ENCODE measurements at places on chromosomes 2 and 18.

DNA sequence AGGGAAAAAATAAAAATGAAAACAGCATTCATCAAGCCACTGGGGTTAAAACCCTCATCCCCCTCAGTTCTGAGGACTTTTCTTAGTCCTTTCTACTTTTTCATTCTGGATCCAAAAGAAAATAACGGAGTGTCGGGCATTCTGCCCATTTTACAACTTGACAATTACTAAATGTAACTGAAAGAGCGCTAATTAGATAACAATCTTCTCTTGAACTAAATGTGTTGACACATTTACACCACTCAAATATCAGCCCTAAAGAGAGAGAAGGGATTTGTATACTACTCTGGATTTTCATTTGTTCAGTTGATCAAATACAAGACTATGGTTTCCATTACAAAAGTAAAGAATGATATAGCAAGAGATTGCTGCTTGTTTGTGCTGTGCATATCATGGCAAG lies 27.5 kb downstream of the ABCA12 start:
- DNase-seq: no peak
- no peaks in the 10 kb centered on the region for H3K36me3 ChIP-seq
- no peaks in the 10 kb centered on the region for H3K27me3 ChIP-seq
- H3K27ac ChIP-seq: no peak overlapping the region

DNA sequence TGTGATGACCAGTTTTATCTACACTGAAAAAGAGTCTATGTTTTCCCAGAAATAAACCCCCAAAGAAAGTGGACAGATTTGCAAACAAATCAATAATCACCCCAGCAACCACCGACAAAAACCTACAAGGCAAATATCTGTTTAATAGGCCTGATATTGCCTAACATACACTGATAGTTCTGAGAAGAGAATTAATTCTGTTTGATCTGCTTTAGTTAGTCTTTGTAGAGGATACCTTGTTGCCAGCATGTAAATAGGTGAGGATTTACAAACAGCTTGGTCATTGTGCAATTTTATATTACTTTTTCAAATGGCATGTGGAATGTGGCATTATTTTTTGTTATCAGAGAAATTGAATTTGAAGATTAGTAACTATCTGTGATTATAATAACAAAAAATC lies 86.5 kb downstream of the DCC start:
- DNase-seq: no peak
- H3K27me3 ChIP-seq: no peaks in the 10 kb centered on the region
- no peaks in the 10 kb centered on the region for H3K36me3 ChIP-seq

GRCh38 chr2:41694536-41695049 lies 353.2 kb upstream of the PKDCC start:
- no peaks in the 10 kb centered on the region for H3K36me3 ChIP-seq
- H3K4me1 ChIP-seq: no peaks in the 10 kb centered on the region
- no peak for DNase-seq
- no peaks in the 10 kb centered on the region for H3K27me3 ChIP-seq
- H3K27ac ChIP-seq: no peak overlapping the region
- no peak overlapping the region for H3K4me3 ChIP-seq

DNA sequence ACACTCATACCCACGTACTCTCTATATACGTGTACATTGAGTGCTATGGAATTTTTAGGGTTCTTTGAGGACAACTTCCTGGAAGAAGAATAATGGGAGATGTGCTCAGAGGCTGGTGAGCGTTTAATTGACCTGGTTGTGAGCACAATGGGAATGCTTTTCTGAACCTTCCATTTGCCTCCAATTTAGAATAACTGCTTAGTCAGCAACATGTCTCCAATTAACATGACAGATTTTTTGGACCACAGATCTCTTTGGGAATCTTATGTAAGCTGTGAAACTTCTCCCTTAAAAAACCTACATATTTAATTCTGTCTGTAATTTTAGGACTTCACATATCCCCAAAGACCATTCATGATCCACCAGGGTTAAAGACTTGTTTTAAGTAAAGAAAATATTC lies 166.7 kb upstream of the TNP1 start:
- no peaks in the 10 kb centered on the region for H3K27me3 ChIP-seq
- no peak for DNase-seq
- no peaks in the 10 kb centered on the region for H3K36me3 ChIP-seq

DNA sequence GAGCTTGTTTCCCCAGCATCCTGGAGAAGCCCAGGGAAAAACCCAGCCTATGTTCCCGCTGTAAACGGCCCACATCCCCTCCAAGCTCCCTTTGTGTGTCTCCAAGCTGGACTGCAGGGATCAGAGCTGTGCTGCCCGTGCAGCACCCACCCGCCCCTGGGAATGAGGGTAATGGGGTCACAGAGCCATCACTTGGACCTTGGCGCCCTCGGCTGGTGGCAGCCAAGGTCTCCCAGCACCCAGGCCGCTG lies 670 bp upstream of the INPP5D start:
- H3K4me1 ChIP-seq: no peaks in the 10 kb centered on the region
- H3K27ac ChIP-seq: no peak overlapping the region
- no peaks in the 10 kb centered on the region for H3K27me3 ChIP-seq
- no peak overlapping the region for H3K4me3 ChIP-seq

GRCh38 chr2:217951091-217951490 lies 51.7 kb downstream of the TNS1 start:
- no peak overlapping the region for H3K27ac ChIP-seq
- H3K27me3 ChIP-seq: no peaks in the 10 kb centered on the region
- H3K36me3 ChIP-seq: no peaks in the 10 kb centered on the region
- DNase-seq: no peak
- H3K4me3 ChIP-seq: no peak overlapping the region

GRCh38 chr18:9153256-9153655 lies 16.7 kb downstream of the ANKRD12 start:
- no peaks in the 10 kb centered on the region for H3K27me3 ChIP-seq
- no peaks in the 10 kb centered on the region for H3K36me3 ChIP-seq
- no peak overlapping the region for H3K4me3 ChIP-seq
- no peak for DNase-seq
- H3K4me1 ChIP-seq: no peaks in the 10 kb centered on the region
- no peak overlapping the region for H3K27ac ChIP-seq

- no peaks in the 10 kb centered on the region for H3K27me3 ChIP-seq
- H3K4me1 ChIP-seq: peaks cover 6% of the 10 kb centered on the region
- DNase-seq: no peak
- H3K36me3 ChIP-seq: no peaks in the 10 kb centered on the region
Measured at GRCh38 chr2:161972866-161973265, 101.1 kb downstream of the DPP4 start.

DNA sequence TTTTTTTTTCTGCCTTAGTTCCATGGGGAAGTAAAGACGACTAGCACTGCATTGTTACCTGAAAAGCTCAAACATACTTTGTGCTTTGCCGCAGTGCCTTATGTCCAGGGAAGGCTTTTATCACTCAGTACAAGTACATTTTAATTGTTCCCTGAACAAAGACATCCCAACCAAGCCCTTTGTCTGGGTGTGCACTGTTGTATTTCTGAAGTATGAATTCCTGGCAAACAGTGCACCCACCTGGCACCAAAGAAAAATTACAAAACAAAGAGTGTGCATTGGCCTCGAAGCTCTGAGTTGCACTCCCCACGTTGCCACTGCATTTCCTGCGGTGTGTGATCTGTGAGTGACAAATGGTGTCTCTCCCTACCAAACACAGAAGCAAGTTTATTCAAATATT lies 858.5 kb upstream of the PIK3C3 start:
- H3K4me1 ChIP-seq: no peaks in the 10 kb centered on the region
- H3K4me3 ChIP-seq: no peak overlapping the region
- H3K27ac ChIP-seq: no peak overlapping the region
- H3K36me3 ChIP-seq: no peaks in the 10 kb centered on the region
- no peak for DNase-seq

DNA sequence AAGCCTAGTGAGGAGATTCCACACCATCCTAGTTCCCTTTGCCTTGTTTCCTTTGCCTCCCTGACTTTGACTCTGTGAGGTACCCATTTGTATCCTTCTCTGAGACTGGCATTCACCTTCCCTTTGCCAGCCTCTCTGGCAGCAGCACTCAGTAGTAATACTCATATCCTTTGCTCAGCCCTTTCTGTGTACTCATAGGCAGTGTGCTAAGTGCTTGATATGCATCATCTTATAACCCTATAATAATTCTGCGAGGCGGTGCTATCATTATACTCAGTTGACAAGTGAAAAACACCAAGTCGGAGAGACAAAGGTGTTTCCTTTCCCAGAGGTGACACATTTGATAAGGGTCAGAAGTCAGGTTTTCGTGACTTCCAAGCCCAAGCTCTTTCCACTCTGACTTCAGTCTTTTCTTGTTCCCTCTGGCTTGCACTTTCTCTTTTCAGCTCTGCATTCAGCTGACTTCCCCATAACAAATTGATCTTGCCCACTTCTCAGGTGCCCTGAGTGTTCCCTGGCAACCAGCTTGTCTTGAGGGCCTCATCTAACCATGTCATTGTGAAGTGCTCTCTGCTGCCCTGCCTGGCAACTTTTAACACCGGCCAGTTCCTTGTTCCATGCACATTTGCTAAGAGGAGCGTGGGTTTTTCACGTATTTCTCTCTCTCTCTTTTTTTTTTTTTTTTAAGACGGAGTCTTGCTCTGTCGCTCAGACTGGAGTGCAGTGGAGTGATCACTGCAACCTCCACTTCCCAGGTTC lies 94.5 kb upstream of the UPP2 start:
- no peaks in the 10 kb centered on the region for H3K36me3 ChIP-seq
- H3K4me1 ChIP-seq: peaks cover 14% of the 10 kb centered on the region
- peak; percentile 51 for DNase-seq
- no peak overlapping the region for H3K27ac ChIP-seq

- H3K4me1 ChIP-seq: no peaks in the 10 kb centered on the region
- H3K27me3 ChIP-seq: no peaks in the 10 kb centered on the region
- no peaks in the 10 kb centered on the region for H3K36me3 ChIP-seq
Measured at GRCh38 chr2:120231974-120232635, 8.9 kb upstream of the TMEM185B start.

GRCh38 chr18:77022556-77022955 lies 110.0 kb downstream of the MBP start:
- no peaks in the 10 kb centered on the region for H3K4me1 ChIP-seq
- no peak for DNase-seq
- H3K4me3 ChIP-seq: no peak overlapping the region
- no peaks in the 10 kb centered on the region for H3K27me3 ChIP-seq

DNA sequence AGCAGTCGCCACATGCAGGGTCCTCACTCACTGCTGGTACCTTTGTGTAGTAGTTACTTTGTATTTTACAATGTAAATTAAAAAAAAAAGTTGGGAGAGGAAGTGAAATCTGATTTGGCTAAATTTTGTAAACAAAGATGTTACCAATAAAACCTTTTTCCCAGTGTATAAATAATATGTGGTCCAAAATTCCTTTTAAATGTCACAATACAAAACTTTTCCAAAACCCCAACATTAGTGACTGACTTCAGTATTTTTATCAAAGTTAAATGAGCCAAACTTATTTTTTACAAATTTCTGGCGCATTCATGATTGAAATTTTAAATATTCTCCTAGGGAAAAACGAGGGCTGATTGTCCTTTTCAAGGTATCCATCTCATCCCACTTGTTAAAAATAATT lies 239.9 kb downstream of the AGAP1 start:
- no peaks in the 10 kb centered on the region for H3K27me3 ChIP-seq
- no peak overlapping the region for H3K4me3 ChIP-seq
- DNase-seq: no peak
- no peak overlapping the region for H3K27ac ChIP-seq
- no peaks in the 10 kb centered on the region for H3K36me3 ChIP-seq
- peaks cover 34% of the 10 kb centered on the region for H3K4me1 ChIP-seq

DNA sequence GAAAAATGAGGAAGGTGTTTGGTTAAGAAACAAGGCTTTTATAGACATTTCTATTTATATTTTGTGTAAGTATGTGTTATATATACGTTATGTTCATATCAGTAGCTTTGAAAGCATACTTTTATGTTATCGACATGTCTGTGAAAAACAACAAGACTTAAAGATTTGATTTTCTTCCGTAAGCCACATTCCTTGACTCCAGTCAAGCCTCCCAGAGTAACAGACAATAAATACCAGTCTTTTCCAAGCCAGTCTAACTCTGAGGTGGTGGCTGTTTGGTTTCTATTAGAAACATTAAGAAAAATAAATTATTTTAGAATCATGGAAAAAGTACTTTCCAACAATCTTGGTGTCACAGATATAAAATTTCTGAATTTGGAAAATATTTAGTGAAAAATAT lies 16.3 kb upstream of the ITGAV start:
- no peak overlapping the region for H3K27ac ChIP-seq
- H3K36me3 ChIP-seq: no peaks in the 10 kb centered on the region
- DNase-seq: no peak
- no peak overlapping the region for H3K4me3 ChIP-seq
- H3K4me1 ChIP-seq: peaks cover 16% of the 10 kb centered on the region

DNA sequence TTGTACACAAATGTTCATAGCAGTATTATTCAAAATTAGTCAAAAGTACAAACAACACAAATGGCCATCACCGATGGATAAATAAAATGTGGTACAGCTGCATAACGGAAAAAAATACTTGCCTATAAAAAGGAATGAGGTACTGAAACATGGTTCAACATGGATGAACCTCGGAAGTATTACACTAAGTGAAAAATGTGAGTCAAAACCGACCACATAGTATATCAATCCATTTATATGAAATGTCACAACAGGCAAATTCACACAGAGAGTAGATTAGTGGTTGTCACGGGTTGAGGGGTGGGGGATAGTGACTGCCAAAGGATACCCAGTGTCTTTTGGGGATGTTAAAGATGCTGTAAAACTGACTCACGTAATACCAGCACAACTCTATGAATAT lies 3.5 kb downstream of the SS18 start:
- H3K4me3 ChIP-seq: no peak overlapping the region
- H3K27ac ChIP-seq: no peak overlapping the region
- H3K4me1 ChIP-seq: peaks cover 9% of the 10 kb centered on the region
- DNase-seq: no peak
- H3K27me3 ChIP-seq: no peaks in the 10 kb centered on the region

GRCh38 chr2:10521356-10522169 lies 73.4 kb upstream of the ODC1 start:
- H3K27ac ChIP-seq: no peak overlapping the region
- peaks cover 4% of the 10 kb centered on the region for H3K4me1 ChIP-seq
- no peaks in the 10 kb centered on the region for H3K27me3 ChIP-seq
- peak; percentile 49 for DNase-seq
- H3K4me3 ChIP-seq: no peak overlapping the region

GRCh38 chr2:101160454-101160853 lies 9.3 kb upstream of the TBC1D8 start:
- H3K27me3 ChIP-seq: no peaks in the 10 kb centered on the region
- H3K4me1 ChIP-seq: peaks cover 16% of the 10 kb centered on the region
- H3K4me3 ChIP-seq: no peak overlapping the region
- no peak for DNase-seq
- H3K27ac ChIP-seq: no peak overlapping the region

DNA sequence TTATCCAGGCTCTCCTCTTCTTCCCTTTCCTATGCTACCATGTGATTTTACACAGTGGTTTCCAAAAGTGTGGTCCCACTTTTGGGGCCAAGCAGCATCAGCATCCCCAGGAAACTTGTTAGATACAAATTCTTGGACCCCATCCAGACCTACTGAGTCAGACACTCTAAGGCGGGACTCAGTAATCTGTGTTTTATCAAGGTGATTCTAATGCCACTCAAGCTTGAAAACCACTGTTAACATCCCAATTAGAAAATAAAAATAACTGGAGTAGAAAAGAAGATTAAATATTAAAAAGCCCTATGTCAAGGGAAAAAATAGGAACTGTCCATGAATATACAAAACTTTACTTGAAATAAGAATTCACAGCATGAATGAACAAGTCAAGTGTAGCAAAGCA lies 10.8 kb downstream of the DSG2 start:
- no peak overlapping the region for H3K4me3 ChIP-seq
- peaks cover 12% of the 10 kb centered on the region for H3K4me1 ChIP-seq
- no peak for DNase-seq
- H3K27me3 ChIP-seq: no peaks in the 10 kb centered on the region

GRCh38 chr2:158926478-158926948 lies 41.9 kb upstream of the TANC1 start:
- no peak for DNase-seq
- no peaks in the 10 kb centered on the region for H3K27me3 ChIP-seq
- no peak overlapping the region for H3K27ac ChIP-seq
- peaks cover 25% of the 10 kb centered on the region for H3K4me1 ChIP-seq
- H3K4me3 ChIP-seq: no peak overlapping the region
- H3K36me3 ChIP-seq: no peaks in the 10 kb centered on the region
